ENCODE measurements at places on chromosomes 3 and 15. TPM values are rescaled to one million over a fixed set of nuclear protein-coding genes. Genes with fewer than 3 reads are reported as not detected.

The CRTC3 gene
- total RNA-seq, result 13.4 TPM

The NRG4 gene
- 0.05 TPM for total RNA-seq

The CTDSPL gene
- total RNA-seq, result 107 TPM

The MYO1E gene
- 226 TPM for total RNA-seq

DNA sequence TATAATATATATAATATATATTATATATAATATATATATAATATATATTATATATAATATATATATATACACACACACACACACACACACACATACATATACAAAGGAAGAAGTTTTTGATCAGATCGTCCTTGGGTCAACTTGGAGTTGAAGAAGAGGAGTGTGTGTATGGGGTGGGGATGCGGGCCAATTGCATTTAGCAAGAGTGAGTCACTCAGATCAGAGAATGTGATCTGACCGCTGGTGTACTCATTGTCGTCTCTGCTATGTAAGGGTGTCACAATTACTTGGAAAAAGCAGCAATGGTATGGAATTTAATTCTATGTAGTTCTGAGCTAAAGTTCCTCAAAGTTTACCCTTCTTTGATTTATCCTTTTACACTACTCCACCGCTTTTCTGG lies 4.6 kb upstream of the VGLL3 start:
- DNase-seq, result no peak

DNA sequence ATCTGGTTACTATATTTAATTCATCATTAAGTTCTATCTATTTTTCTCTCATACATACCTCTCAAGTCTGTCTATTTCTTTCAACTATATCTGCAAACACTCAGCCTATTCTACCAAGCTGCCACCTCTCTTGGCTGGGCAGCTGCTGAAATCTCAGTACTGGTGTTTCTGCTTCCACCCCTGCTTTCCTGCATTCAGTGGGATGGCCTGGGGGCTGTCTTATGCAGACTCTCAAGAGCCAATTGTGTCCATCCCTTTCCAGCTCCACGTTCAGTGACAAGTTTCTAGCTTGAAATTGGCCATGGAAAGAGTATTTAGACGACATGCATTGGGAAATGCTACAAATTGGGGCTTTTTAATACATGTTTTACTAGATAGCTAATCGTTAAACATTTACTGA lies 378.4 kb upstream of the DPPA4 start:
- no peak for DNase-seq

DNA sequence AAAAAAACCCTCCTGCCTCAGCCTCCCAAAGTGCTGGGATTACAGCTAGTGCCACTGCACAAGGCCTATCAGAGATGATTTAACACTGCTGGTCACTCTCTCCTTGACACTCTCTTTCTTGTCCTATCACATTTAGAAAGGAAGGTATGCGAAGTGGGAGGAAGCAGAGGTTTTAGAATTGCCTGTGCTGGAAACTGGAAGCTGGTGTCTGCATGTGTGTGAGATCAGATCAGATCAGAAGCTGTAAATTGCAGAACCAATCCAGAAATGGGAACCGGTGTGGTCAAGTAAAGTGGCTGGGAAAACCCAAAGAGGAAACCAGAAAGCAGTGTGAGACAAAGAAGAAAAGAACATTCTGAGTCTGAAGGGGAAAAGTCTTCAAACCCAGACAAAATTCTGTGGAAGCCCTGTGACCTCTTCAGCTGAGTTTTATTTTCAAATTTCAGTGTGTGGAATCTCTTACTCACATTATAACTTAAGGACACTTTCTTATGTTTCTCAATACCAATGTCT lies 2.8 kb downstream of the EFHB start:
- no peak for DNase-seq

- no peak for DNase-seq
Observed at GRCh38 chr15:40322531-40323238, 807 bp upstream of the INAFM2 start.

GRCh38 chr3:71791634-71792033 lies 6.7 kb upstream of the PROK2 start:
- DNase-seq, result no peak

- peak; percentile 87 for DNase-seq
Observed at GRCh38 chr3:159763602-159764489, 224.8 kb upstream of the IL12A start.

DNA sequence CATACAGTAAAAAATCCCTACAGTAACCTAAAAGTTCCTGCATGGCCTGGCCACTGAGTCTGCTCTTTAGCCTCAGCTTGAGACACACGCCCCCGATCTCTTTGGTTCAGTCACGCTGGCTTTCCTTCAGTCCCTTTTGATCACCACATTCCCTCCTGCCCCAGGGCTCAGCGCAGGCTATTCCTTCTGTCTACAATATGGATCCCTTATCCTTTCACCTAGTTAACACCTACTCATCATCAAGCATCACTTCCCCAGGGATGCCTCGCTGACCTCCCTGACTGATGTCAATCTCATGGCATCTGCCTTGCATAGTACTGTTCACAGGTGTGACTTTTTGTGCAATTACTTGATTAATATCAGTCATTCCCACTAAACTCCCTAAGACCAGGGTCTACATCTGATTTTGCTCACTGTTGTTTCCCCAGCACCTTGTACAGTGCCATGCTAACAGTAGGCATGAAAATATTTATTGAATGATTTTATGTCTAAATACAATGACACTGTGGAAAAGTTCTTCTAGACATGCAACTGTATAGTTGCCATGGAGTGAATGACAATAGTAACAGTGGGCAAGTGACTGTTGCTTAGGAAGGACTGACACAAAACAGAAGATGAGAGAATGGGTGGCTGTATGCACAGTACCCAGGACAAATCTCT lies at the start of gene SNTN:
Gene SNTN (plus strand): TSS at position 610 of the 660 bp plus-strand sequence. CDS start 13 bp downstream, at position 623.
- DNase-seq, result no peak

DNA sequence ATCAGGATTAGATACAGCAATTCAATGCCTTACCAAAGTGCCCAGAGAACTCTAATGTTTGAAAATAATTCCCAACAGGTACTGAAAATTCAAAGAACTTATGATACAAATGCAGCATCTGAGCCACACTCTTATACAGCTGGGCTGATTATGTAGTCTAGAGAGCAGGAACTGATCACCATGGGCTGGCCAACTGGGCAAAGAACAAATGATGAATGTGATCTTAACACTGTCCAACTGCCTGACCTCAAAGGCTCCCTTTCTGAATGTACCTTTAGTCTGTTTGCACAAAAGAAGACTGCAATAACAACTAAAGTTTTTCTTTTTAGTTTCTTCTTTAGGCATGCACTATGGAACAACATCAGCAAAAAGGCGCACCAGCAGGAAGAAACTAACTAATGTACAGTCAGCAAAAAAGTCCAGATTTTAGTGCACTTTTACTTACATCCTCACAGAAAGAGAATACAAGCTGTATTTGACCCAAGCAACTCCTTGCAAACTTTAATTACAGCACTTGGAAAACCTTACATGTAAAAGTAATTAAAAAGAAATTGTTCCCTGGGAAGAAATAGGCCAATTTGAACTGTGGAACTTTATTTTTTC lies 1095.1 kb downstream of the IGSF11 start:
- no peak for DNase-seq
